OCI-LY7 (cell line): ENCODE measurements at places on chromosomes 3 and 15.

DNA sequence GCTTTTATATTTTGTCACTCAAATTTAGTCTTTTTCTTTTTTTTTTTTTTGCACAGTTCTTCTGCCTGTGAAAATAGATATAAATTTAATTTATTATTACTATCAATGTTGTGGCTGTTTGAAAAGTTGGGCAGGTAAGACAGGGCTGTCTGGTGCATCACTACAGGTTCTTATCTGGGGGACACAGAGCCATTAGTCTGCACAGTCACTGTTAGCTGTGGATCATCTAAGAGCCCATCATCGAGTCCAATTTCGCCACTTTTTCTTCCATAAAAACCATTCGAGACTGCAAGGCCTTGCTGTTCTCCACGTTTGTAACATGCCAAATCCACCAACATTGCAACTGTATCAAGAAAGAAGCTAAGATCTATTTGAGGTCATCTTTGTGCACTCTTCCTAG is 325.6 kb upstream of the UMPS start:
- no peak for DNase-seq

DNA sequence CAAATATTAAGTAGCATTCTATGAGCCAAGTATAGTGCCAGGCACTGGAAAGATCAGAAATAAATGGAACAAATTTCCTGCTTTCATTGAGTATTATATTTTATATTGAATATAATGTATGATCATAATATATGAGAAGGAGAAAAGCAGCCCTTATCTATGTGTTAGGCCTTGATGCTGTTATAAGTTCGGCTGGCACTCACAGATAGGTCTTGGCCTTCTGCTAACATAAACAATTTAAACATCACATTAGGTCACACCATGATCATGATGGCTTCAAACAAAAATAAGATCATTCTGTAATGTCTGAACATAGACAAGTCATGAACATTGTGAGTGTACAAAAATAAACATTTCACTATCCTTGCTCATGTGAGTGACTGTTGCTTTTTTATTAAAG is 584.0 kb upstream of the ZNF385D start:
- DNase-seq: no peak

- no peak for DNase-seq
Measured at GRCh38 chr15:61656391-61656790, 403.9 kb downstream of the VPS13C start.

DNA sequence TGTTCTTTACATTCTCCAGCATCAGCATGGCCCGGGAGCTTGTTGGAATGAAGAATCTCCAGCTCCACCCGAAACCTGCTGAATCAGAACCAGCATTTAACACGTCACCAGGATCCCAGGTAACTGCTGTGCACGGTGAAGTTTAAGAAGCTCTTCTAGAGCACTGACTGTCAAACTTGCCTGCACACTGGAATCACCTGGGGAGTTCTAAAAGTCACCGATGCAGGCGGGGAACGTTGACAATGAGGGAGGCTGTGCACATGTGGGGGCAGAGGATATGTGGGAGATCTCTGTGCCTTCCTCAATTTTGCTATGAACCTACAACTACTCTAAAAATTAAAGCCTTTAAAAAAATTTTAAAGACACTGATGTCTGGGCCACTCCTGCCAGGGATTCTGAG is 19.1 kb upstream of the PAQR5 start:
- no peak for DNase-seq

DNA sequence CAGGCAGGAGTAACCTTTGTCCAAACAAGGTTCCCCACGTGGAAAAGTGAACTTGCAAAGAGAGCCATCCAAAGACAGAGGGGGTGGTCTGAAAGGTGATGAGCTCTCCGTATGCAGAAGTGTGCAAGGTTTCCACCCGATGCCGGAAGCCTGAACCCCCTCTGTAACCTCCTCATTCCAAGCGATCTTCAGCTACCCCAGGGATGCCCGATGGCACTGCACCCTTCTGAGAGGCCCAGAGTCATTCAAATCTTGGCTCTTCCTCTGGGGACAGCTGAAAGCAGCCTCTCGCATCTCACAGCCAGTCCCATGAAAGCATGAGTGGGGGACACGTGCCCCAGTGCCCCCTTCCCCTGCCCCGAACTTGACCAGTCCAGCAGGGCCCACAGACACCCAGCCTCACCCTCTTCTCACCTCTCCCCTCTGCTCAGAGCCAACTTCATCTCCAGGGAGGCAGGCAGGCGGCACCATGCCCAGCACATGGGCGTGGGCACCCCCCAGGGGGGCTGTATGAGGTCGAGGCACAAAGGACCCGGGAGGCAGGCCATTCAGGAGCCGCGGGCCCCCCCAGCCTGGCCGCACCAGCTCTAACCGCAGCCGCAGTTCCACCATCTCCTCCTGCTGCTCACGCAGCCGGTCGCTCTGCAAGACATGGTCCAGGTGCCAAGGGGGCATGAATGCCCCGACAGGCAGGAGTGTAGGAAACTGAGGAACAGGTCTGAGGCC is 8.7 kb downstream of the KIF7 start:
- no peak for DNase-seq

- no peak for DNase-seq
Measured at GRCh38 chr3:14450922-14451606, 48.7 kb downstream of the SLC6A6 start.

GRCh38 chr15:76298986-76299385 is 12.3 kb downstream of the ETFA start:
- DNase-seq: no peak

DNA sequence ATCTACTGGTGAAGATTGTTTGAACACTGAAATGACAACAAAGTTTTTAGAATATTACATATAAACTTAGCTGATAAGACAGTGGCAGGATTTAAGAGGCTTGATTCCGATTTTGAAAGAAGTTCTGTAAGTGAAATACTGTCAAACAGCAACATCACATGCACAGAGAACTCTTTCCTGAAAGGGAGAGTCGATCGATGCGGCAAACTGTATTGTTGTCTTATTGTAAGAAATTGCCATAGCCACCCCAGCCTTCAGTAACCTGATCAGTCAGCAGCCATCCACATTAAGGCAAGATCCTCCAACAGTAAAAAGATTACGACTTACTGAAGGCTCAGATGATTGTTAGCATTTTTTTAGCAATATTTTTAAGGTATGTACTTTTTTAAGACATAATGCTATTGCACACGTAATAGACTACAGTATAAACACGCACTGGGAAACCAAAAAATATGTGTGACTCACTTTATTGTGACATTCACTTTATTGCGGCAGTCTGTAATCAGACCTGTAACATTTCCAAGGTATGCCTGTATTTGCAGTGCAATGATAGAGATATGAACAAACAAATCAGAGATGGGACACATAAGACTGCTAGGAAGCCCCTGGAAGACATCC is 225.6 kb upstream of the UBE2E1 start:
- DNase-seq: no peak

DNA sequence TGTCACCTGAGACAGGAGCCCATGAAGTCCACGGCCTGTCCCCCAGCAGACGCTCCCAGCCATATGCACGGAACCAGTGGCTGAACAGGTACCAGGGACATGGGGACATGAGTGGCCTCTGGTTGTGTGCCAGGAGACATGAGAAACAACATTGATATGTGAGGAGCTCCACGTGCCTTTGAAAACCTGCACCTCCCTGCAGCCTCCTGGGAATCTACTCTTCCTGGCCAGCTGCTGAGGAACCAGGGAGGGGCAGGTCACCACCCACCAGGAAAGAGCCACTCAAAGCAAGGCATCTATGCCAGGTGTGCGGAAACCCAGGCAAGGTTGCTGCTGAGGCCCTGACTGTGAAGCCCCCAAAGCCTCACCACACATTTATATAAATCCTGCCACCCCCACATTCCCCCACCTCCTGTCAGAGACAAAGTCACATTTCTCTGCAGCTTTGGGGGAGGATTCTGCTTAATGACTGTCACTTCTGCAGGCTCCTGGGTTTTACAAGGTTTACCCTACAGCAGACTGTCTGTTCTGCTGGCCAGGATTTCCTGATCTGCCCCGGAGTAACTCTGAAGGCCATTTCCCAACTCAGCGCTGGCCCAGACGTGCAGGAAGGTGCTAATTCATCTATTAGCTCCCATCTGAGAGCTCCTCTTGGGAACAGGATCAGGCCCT is 110.8 kb downstream of the ADCY5 start:
- no peak for DNase-seq

- DNase-seq: no peak
Measured at GRCh38 chr3:127050733-127051132, 67.8 kb downstream of the PLXNA1 start.

DNA sequence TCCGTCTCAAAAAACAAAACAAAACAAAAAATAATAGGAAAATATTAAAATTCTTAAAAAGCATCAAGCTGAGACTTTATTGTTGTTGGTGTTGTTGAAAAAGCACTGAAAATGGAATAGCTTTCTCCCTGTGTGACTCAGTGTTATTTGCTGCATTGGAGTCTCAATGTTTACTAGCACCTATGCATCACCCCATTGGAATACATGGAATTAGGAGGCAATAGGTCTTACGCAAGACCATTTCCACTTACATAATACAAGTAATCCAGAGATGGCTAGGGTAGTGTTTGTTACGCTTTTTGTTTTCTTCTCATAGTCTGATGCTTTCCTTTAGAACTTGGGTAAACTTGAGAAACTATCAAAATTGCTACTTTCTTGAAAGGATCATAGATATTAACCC is 15.2 kb downstream of the GXYLT2 start:
- DNase-seq: no peak

DNA sequence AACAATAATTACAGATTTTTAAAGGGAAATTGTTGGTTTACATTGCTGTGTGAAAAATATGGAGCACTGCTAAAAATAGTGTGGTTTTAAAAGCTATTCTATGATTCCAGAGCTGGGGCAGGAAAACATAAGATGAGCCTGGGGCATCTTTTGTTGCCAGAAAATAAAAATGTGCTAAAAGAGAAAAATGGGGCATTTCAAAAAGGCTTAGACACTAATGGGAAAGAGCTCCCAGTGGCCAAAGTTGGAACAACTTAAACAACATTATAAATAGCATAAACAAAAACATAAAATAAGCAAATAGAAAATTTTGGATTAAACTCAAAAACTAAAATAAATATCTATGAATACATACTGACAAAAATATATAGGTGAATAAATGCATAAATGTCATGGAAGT is 478.9 kb downstream of the NLGN1 start:
- no peak for DNase-seq

- DNase-seq: no peak
Measured at GRCh38 chr3:195817578-195818135, 5.9 kb upstream of the MUC4 start.

GRCh38 chr3:462851-463250 is 266.3 kb downstream of the CHL1 start:
- no peak for DNase-seq

DNA sequence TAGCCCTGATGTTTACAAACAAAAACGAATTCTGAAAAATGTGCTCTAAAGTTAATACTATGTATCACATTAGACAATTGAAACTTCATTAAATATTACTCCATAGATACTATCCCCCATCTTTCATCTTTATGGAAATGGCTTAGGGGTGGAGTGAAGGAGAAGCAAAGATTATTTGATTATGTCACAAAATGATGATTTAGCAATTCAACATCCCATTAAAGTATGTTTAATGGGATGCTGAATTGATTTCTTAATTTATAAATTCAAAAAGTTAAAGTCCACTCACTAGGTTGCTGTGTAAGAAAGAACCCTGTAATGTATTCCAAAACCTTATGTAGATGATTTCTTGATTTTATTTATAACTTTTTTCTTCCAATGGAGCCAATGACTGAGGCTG is 201.1 kb downstream of the WDR72 start:
- DNase-seq: no peak

DNA sequence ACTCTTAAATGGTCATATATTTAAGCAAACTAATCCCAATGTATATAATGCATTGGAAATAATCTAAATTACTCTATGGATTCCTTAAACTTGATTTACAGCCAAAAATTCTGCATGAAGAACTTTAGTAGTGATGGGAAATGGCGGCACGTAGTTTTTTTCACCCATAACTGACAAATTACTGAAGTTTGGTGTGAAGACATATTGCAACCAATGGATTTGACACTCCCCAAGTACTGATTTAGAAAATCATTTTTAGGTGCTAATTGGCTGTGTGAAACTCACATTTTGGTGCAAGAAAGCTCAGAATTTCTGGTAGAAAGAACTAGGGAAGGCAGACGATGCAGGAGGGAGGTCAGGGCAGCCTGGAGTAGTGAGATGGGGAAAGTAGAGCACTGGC is 19.3 kb upstream of the TMEM108 start:
- DNase-seq: no peak

GRCh38 chr3:29576181-29576580 is 295.3 kb downstream of the RBMS3 start:
- DNase-seq: no peak

DNA sequence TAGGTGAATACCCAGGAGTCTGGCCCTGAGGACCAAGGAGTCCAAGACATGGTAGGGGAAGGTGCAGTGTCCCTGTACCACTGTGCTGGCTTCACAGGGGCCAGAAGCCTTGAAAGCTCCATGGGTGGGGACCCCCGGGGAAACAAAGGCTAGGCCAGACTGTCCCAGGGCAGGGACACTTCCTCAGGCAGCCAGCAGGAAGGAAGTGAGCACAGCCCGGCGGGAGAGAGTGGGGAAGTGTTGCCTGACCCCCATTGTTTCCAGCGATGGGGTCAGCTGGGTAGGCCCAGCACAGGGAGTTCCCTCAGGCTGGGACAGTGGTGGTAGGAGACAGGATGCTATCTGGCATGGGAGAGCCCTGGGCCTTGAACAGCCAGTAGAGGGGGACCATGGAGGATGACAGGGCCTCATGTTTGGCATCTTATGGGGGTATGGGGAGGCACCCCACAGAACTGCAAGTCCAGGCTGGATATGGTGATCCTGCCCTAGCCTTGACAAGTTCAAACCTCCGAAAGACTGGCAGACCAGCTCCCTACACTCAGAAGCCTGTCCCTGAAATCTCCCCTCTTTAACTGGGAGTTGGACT is 1.2 kb upstream of the HYAL2 start:
- no peak for DNase-seq

DNA sequence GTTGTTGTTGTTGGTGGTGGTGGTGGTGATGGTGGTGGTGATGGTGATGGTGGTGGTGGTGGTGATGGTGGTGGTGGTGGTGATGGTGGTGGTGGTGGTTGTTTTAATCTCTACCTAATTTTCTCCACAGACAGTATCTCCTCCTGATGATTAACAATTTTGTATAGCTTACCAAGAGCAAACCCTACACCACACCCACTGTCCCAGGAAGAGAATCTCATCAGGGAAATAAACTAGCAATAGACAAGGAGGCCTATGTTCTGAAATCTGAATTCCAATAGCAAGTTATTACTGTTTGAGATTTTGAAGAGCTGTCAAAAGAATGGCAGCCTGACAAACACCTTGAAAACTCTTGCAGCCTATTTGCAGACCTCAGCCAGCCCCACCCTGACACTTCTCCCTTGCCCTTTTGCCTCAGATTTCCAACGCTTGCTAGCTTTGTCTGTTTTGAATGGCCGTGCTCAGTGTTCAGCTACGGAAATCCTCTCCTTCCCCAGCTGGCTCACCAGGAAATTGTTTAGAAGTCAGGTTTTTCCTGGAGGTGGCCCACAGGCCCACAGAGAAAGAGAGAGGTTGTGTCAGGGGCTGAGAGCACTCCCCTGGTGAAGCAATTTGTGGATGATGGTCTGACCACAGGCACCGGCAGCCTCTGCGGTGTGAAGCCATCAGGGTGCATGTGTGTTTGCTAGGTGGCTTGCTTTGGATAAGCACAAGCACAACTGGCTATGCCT is 101.6 kb downstream of the MAGI1 start:
- no peak for DNase-seq

- no peak for DNase-seq
Measured at GRCh38 chr15:81751256-81751655, 294.6 kb downstream of the MEX3B start.
